ENCODE measurements at places on chromosomes 2 and 18.

GRCh38 chr2:200843993-200844948 lies 20.2 kb downstream of the CLK1 start:
- DNase-seq: no peak

- DNase-seq: no peak
Measured at GRCh38 chr18:74832999-74833398, 235.3 kb downstream of the ZNF407 start.

- DNase-seq: no peak
Measured at GRCh38 chr2:106184857-106185256, 9.2 kb downstream of the UXS1 start.

DNA sequence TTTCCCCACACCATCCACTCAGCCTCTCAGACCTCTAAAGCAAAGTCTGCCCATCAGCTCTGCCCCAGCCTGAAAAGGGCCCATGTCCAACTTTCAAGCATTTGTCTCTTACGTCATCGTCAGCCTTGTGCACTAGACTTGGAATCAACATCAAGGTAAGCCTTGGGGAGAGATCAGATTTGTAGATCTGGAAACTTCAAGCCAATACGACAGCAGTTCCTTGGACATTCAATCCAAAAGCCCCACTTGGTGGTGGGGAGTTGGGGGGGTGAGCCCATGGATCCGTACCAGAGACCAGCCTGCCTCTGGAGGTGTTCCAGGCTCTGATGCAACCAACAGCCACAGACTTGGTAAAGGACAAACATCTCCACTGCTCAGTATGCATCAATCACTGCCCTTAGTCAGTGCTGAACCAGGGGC lies 206.8 kb upstream of the MEIS1 start:
- no peak for DNase-seq

DNA sequence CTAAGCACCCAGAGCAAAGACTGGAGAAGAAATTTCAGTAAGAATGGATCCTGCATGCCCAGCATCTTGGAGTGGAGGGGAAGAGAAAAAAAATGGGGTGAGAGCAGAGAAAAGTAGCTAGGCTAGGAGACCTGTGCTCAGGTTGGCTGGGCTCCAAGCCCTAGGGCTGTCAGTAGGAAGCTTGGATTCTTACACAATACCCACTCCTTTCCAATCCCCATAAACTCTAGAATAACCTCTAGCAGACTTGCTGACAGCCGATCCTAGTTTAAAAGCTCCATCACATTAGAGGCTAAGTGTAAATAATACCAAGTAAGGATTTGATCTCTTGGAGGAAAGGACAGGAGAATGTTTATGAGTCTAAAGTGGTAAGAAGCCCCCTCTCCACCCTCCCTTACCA lies 46.2 kb upstream of the NABP1 start:
- peak; percentile 29 for DNase-seq

DNA sequence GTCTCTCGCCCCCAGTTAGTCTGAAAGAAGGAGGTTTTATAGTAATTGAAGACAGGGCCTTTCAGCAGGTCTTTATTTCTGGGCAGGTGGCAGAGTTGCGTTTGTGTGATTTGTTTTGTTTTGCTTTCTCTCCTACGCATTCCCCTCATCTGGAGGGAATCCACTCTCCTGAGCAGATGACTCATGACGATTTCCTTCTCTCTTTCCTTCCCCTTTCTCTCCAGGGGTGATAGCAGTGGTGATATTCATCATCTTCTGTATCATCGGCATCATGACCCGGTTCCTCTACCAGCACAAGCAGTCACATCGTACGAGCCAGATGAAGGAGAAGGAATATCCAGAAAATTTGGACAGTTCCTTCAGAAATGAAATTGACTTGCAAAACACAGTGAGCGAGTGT lies 888.8 kb downstream of the CNTNAP5 start:
- DNase-seq: no peak

GRCh38 chr2:85504778-85505261 lies 34.1 kb upstream of the MAT2A start:
- DNase-seq: peak; percentile 87

GRCh38 chr2:60885683-60886082 lies 4.3 kb downstream of the REL start:
- no peak for DNase-seq

DNA sequence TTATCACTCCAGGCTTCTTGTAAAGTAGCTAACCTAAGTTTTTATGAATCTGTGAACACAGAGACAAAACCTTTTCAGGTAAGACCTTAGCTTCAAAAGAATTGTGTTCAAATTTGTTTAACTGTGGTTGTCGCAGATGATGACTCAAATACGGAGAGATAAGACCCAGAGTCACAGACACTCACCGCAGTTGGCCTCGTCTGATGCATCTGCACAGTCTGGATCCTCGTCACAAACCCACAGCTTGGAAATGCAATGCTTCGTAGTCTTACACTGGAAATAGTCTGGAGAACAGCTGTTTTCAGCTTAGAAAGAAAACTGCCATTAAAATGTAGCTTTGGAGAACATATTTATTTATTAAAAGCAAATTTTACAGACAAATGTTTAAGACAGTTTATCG lies 1662.1 kb upstream of the NXPH2 start:
- DNase-seq: no peak

- DNase-seq: peak; percentile 34
Measured at GRCh38 chr18:46481048-46481846, 175.8 kb downstream of the LOXHD1 start.
